ENCODE measurements at places on chromosomes 2 and 18.
A peak's percentile ranks its signal among the peaks of the same experiment; 100 is the strongest.

- no peak for DNase-seq
Observed at GRCh38 chr2:233820774-233821105, 33.6 kb downstream of the HJURP start.

DNA sequence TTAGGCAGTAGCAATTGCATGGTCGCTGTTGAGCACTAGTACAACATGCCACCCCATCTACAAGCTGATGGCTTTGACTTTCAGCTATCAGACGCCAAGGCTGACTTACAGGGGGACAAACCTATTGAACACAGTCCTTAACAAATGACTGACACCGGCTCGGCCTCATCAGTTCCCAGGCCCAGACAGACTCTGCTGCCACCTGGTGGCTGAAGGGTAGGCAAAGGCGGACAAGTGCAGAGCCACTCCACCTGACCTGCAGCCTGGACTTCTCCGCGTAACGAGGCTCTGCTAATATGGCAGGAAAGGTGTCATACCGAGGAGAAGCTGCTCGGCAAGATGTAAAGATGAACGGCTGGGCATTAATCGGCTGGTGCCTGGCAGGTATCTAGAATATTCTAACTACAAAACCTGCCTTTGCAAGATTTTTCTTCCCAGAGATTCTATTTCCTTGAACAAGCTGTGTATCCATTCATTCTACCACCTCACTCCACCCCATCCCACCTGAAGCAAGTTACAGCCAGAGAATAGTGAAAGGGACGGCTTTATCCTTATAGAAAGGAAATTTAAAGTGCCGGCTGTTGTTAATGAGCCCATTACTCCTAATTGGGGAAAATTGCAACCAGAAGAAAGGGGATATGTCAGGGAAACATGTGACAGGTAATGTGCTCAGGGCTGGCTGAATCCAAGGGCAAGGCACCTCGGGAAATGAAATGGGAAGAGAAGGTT, 67.4 kb downstream of the STEAP3 start:
- DNase-seq: no peak

DNA sequence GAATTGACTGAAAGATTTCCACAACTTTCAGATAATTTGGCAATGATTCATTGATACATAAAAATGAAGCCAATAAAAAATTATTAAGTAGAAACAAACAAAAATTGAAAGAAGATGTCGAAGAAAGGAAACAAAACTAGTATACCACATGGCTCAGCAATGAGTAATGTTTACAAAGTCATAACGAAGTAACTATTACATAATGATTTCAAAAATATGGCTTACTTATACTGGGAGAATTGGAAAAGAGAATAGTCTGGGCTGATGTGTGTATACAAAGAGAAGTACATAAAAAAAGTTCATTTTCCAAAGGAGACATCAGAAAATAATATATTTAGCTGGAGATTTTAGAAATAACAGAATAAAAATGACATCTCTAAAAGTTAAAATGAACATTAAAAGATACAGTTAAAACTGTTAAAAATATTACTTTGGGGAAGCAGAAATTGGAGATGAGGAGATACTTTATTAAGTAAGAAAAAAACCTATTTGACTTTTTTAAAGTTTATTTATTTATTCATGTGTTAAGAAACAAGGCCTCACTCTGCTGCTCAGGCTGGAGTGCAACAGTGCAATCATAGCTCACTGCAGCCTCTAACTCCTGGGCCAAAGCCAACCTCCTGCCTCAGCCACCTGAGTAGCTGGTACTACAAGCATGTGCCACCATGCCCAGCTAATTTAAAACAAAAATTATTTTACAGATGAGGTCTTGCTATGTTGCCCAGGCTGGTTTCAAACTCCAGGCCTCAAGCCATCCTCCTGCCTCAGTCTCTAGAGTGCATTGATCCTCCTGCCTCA, 409.7 kb upstream of the PIK3C3 start:
- DNase-seq: no peak

GRCh38 chr18:79071503-79072210, 2.5 kb downstream of the ATP9B start:
- no peak for DNase-seq

DNA sequence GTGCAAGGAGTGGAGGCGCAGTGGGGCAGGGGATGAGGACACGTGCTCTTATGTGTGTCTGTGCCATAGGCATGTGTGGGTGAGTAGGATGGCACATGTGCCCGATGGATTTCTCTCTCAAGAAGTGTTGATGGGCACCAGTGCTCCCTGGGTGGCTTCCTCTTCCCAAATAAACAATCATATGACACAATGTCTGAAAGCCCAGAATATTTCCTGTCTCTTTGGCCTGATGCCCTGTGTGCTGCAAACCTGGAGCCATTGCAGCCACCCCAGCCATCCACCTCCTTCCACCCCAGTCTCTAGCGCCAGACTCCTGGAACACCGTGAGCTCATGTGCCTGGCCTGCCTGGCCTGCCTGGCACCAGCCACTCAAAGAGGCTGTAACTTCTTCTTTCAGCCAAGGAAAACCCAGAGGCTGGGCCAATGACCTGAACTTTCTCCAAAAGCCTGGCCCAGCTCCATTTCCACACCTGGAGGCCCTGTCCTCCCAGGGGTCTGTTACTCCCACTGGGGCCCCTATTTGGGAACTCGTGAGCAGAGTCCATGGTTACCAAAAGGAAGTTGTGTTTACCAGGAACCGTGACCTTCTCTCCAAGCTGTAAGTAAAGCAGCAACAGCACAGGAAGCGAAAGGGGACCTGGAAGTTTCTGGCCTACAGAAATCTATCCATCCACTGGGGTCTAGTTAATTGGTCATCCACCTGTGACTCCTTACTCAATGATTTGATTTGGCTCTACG, 9.5 kb upstream of the ZBTB7C start:
- DNase-seq: no peak

DNA sequence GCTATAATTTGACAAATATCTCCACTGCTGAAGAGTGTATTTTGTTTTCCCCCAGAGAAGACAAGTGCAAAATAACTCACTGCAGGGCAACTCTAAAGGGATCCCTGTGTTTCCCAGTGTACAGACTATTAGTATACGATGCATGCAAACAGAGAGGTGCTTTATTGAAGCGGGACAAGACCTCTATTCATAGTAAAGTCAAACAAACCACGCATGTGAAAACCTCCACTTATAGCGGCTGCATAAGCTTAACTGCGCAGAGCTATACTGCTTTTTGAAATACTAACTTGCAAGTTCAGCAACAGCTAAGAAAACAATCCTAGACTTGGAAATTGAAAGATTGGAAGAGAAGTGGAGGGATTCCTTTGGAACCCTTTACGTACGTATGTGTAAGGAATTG, 15.6 kb downstream of the RNF144A start:
- no peak for DNase-seq

GRCh38 chr2:124804014-124804940, 779.2 kb downstream of the CNTNAP5 start:
- no peak for DNase-seq

DNA sequence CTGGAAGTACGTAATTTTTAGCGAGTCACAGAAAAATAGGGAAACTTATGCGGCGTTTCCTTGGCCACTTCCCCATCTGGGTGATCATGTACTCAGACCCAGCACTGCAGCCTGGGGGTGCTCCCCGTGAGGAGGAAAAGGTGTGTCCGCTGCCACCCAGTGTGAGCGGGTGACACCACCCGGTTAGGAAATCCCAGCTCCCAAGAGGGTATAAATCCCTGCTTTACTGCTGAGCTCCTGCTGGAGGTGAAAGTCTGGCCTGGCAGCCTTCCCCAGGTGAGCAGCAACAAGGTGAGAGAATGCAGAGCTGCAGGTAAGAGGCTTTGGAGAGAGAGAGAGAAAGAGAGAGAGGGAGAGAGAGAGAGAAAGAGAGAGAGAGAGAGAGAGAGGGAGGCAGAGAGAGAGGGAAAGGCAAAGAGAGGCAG, at the start of gene IL1R2:
IL1R2 (plus strand) TSS at position 240 of the 425 bp plus-strand sequence. CDS start 16,616 bp downstream, outside the sequence.
- DNase-seq: no peak

- no peak for DNase-seq
Observed at GRCh38 chr18:22710673-22711191, 222.4 kb upstream of the RBBP8 start.

DNA sequence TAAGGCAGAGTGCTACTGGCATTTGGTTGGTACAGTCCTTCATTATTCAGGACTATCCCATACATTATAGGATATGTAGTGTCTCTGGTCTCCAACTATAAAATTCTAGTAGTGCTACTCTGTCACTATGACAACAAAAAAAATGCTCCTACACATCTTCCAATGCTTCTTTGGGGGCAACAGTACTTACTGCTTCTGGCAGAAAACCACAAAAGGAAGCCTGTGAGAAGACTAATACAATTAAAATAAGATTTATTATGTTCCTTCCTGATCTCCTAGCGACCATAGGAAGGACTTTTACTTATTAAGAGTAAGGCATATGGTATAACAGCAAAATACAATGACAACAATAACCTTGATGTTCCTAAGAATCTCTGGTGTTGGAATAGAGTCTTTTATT, 48.4 kb upstream of the CPO start:
- no peak for DNase-seq

GRCh38 chr2:211836409-211836808, 702.2 kb downstream of the ERBB4 start:
- DNase-seq: no peak

DNA sequence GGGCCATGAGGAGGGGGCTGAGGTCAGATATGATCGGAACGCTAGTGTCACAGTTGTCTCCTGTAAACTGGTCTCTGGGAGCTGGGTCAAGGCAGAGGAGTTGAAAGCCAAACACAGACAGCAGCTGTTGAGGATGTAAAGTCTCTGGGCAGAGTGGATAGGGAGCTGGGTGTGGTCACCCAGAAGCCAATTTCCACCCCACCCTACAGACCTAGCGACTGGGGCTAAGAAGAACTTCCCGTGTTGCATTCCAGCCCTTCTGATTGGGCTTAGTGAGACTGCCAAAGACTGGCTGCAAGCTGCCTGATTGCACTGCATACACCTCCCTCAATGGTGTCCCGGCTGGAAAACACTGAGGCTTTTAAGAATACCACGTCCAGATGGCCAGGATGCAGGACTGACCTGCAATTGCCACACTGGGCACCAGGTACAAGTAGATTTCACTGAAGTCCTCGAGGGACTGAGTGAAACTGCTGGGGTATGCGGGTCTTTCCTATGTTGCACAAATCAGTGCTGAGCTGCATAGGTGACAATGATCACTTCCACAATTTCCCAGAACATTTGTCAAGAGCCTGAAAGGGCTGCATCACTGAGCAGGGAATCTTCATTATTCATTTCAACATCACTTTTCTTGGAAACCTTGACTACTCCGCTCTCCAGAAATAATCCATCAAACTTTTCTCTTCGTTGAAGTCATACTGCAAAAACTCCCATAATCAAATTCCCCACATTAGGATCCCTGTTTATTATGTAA, 43.1 kb upstream of the EML4 start:
- no peak for DNase-seq

DNA sequence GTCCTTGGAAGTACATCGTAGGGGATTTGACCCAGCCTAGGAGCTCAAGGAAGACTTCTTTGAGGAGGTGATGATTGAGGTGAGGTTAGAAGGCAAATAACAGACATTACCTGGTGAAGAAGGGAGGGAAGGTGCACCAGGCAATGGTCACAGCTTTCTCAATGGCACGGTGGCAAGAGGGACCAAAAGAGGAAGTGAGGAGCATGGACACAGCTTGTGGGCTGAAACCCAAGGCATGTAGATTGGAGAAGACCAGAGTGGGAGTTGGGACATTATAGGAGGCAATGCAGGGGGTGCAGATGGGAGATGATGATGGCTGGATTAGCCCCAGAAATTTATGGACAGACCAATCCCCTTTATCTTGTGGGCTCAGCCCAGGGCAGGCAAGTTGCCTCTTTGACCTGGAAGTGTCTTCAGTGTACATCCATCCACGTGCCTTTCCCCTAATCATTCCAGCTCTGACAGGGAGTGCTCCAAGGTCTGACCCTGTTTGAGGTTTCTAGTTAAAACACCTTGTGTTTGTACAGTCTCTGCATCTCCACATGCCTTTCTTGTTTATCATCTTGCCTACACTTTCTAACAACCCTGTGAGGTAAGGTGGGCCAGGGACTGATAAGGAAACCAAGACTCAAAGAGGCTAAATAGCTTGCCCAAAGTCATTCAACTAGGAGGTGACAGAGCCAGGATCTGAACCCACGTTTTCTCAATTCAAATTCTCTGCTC, 59.1 kb downstream of the NRP2 start:
- no peak for DNase-seq

DNA sequence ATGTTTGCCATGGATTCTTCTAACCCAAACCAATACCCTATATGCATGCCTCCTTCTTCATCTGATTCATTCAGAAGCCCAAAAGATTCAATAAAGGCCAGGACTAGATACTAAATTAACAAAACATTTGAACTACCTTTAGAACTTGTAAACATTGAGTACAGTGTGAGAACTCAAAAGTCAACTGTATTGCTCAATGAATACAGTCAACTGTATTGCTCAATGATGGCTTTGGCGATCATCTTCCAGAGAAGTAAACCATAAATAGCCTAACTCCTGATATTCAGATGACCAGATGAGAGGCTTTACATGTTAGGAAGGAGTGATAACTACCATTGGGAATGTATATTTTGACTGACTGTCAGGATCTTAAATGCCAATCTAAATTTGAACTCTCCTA, 206.5 kb upstream of the ITGA4 start:
- no peak for DNase-seq

GRCh38 chr2:57882895-57883515, 163.6 kb upstream of the VRK2 start:
- DNase-seq: no peak

DNA sequence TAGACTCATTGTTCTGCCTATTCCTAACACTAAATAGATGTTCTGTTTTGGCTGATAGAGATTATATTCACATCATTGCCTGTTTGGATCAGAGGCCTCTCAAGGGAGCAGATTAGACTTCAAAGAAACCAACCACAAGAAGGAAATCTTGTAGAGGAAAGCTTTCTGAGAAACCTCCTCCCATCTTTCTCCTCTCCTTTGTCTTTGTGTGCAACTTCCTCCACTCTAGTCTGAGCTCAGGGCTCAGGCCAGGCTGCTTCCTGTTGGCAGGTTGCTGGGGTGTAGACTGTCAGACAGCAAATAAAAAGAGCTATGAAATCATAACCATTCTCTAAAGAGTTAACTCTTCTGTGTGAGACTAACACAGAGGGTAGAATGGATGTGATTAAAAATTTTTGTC, 113.0 kb downstream of the TGFA start:
- no peak for DNase-seq

GRCh38 chr18:10877987-10878386, 271.4 kb downstream of the PIEZO2 start:
- no peak for DNase-seq

DNA sequence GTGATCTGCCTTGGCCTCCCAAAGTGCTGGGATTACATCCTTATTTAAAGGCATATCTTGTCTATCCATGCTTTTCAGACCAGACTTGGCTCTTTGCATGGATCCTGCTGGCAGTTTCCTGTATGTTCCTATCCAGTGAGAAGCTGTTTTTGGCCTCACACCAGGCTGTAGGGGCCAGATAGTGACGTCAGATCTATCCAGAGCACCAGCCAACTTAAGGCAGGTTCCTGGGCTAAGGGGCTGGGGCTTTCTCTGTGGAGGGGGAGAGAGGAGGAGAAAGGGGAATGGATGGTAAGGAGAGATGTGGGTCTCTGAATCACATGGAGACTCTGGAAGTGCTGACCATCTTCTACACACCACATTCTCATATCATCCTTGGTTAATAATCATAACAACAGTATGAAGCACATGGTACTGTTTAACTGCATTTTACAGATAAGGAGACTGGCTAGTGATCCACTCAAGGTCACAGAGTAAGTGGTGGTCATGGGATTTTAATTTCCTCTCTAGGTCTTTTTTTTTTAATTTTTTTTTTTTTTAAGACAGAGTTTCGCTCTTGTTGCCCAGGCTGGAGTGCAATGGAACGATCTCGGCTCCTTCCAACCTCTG, 2.0 kb upstream of the FAM117B start:
- DNase-seq: no peak

GRCh38 chr2:8681786-8682692, at the start of gene ID2:
ID2 (plus strand) TSS chr2:8682056; CDS start chr2:8682166, 110 bp downstream.
- peak; percentile 96 for DNase-seq

All from amniotic stem cell (primary cell).